ENCODE measurements at places on chromosomes 16 and 17.

DNA sequence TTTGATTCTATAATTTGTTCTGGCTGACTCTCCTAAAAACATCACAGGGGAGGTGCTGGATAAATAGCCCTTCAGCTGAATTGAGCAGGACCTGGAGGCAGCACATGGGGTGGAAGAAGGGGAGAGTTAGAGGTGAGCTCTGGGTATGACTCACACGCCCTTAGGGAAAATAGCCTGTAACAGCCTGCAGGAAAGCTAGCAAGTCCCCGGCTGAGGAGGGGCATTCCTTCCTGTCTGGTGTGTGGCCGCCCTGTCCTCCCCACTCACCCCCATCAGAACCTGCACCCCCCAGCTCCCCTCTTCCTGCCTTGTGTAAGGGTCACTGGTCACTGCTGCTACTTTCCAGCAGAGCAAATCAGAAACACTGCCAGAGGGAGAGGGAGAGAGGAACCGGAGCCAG is 187.4 kb downstream of the C16orf95 start:
- no peak for DNase-seq

- no peak for DNase-seq
Measured at GRCh38 chr16:73432850-73433730, 385.2 kb upstream of the ZFHX3 start.

DNA sequence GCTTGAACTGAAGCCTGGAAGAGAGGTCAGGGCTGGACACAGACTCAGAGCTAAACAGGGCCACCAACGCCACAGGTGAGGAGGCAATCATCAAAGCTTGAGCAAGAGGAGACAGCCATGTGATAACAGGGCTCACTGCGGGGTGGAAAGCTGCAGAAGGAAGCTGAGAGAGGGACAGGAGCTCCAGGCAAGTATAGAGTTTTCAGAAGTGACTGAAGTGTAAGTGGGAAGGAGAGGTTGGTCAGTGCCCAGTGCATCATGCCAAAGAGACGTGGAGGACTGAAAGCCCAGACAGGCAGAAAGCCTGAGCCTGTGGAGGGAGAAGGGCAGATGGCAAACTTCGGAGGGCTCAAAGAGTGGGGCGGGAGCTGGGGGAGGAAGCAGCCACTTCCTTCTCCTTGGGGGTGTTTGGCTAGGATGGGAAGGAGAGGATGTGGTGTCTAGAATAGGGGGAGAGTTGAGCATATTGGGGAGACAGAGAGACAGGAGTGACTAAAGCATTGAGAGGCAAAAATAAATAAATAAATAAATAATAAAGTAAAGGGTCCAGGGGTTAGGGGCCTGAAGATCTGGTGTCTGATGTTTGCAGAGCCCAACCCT is 2.6 kb downstream of the KIFC3 start:
- DNase-seq: no peak

GRCh38 chr17:28041844-28042656 is 427 bp upstream of the NLK start:
- no peak for DNase-seq
